ENCODE measurements at places on chromosomes 7 and 10.
A peak's percentile ranks its signal among the peaks of the same experiment; 100 is the strongest.

- DNase-seq, result no peak
Observed at GRCh38 chr7:111815354-111815753, 253.1 kb upstream of the IMMP2L start.

GRCh38 chr10:28269842-28270456 is 32.9 kb downstream of the MPP7 start:
- DNase-seq, result no peak

GRCh38 chr7:96720843-96721242 is 11.2 kb upstream of the SEM1 start:
- DNase-seq, result no peak

- no peak for DNase-seq
Observed at GRCh38 chr10:42879380-42880254, 97.0 kb downstream of the BMS1 start.

DNA sequence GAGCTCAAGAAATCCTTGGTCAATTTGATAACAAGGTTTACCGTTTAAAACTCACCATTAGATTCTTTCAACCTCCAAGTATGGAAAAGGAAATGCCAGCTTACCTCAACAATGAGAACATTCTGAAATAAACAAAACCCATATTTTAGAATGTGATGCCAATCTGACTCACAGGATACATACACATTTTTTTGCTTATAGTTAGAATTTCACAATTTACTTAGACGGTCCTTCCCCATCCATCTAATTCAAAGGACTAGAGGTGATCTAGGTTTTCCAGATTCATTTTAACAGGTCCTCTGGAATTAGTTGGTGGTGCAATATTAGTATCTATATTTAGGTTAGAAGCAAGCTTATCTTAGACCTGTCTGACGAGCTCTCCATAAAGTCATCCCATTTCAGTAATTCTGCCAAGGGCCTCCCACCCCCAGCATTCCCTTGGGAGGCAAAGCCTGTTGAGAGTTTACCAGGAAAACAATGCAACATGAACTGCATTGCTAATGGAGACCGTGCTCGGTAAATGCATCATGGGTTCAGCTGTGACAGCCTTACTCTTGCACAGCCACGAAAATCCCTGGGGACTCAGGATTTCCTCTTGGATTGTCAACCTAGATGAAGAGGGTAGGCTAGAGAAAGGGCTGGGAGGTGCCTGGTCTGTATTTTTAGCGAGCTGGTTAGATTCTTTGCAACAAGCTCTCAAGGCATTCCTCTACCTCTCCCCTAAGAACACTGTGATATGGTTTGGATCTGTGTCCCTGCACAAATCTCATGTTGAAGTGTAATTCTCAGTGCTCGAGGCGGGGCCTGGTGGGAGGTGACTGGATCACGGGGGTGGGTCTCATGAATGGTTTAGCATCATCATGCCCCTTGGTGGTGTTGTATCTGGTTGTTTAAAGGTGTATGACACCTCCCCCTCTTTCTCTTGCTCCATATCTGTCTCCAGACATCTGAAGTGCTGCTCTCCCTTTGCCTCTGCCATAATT is 93.8 kb downstream of the PRTFDC1 start:
- no peak for DNase-seq

DNA sequence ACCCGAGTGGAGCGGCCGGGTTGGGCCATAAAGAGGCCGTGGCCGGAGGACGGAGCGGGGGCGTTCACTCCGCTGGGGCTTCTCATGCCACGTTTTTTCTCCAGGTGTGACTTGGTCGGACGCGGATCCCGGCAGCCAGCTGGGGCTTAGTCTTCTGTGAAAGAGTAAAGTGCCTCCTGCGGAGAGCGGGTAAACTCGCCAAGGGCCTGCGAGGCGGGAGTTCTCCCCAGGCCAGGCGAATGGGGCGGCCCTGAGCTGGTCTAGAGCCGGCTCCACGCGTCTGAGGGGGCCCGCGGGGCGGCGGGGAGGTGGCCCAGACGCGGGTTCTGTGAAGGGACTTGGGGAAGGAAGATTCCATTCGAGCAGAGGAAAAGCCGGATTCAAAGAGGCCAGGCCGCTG is 86.3 kb upstream of the VIPR2 start:
- no peak for DNase-seq

DNA sequence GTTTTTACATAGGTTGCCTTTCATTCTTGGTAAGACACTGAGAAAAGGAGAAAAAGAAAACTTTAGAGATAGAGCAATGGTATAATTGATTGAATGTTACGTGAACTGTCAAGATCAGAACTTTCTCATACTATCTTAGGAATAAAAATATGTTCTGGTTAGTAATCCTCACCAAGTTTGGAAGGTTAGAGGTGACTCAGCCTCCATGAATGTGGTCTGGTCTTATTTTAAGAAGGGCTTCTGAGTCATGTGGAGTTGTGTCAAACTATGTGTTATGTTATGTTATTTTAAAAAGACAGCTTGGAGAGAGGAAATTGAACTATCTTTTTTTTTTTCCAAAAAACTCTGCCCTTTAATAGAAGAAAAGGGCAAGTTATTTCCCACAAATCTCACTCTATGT is 458.6 kb upstream of the KLF6 start:
- no peak for DNase-seq

DNA sequence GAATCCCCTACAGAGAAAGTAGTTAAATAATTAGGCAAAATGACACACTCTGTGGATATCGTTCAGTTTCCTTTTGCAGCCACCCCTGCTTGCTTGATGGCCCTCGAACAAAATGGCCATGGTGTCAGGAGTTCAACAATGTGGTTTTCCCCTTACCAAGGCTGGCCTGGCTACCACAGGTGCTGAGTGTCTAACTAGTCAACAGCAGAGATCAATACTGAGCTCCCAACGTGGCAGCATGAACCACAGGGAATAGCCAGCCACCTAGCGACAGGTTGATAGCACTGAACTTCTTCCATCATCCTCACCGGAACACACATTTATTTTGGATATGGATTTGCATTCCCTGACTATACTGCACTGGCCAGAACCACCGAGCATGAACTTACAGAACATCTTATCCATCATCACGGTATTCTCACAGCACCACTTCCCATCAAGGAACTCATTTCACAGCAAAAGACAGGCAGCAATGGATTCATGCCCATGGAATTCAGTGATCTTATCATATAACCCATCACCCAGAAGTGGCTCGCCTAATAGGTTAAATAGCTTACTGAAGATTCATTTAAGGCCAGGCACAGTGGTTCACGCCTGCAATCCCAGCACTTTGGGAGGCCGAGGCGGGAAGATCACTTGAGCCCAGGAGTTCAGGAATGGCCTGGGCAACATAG is 6.3 kb downstream of the C10orf67 start:
- DNase-seq, result peak; percentile 60

DNA sequence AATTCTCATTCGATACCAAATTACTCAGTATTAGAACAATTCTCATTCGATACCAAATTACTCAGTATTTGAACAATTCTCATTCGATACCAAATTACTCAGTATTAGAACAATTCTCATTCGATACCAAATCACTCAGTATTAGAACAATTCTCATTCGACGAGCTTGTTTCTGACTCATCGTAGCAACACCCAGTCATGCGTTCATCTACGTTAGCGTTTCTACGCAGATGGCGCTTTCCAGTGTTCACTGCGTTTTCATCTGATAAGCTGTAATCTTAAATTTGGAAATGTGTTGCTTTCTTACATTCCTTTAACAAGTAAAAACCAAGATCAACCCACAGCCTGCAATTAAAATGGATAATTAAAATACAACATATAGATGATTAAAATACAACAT is 276.3 kb downstream of the ZMYND11 start:
- no peak for DNase-seq

DNA sequence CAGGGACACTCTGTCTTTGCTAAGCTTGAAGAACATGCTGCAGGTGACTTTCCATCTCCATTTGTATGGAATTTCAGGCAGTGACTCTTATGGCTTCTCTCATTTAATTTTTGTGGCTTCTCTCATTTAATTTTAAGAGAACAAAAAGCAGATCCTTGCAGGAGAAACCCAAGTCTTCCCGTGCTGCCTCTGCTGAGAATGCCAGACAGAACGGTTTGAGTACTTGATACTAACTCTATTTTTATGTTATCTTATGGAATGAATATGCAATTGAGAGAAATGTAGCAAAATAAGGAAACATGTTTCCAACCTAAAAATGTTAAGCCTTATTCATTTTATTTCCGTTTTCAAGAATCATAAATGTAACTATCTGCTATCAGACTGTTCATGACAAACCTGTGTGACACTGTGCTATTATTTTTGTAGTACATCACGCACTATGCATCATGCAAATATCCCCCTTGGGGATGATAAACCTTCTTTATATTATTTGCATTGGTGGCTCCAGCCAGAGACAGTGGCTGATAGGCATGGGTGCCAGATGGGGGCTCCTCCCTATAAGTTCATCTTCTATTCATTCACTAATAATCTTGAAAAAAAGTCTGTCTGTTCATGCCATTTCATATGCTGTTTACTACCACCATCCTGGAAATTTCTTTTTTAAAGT is 6.9 kb upstream of the RAPGEF5 start:
- DNase-seq, result no peak

- DNase-seq, result peak; percentile 24
Observed at GRCh38 chr10:77163670-77164348, 473.8 kb downstream of the KCNMA1 start.
